ENCODE measurements at places on chromosomes 1 and 21.
A peak's percentile ranks its signal among the peaks of the same experiment; 100 is the strongest.

GRCh38 chr1:18942340-18942739 is 14.1 kb downstream of the IFFO2 start:
- DNase-seq = no peak

GRCh38 chr21:46183910-46184624 is at the start of gene SPATC1L:
Gene SPATC1L (minus strand): TSS chr21:46184459. CDS start chr21:46182816, 1,643 bp downstream.
- DNase-seq = no peak

GRCh38 chr1:36123356-36123755 is 1.7 kb downstream of the COL8A2 start:
- DNase-seq = no peak

GRCh38 chr1:178543290-178543607 is 30.3 kb downstream of the TEX35 start:
- DNase-seq = no peak

DNA sequence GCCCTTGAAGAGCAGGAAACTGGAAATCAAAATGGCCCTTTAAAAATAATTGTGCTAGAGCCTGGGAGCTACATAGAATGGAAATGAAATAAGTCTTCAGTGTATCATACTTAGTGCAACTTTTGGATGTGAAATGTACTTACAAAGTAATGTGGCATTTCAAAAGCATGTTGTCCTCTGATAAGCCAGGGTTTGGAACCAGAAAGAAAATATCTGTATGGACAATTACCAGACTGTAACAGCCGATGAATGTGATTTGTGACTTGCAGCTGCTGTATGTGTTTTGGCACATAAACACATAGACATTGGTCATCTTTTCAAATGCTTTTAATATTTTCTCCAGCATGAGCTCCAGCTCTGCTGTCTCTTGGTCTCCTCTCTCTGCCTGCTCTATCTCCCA is 546.4 kb downstream of the OMA1 start:
- no peak for DNase-seq

- no peak for DNase-seq
Measured at GRCh38 chr1:158932171-158932570, 819 bp downstream of the PYHIN1 start.

- peak; percentile 77 for DNase-seq
Measured at GRCh38 chr1:179369751-179370341, 4.1 kb downstream of the AXDND1 start.

DNA sequence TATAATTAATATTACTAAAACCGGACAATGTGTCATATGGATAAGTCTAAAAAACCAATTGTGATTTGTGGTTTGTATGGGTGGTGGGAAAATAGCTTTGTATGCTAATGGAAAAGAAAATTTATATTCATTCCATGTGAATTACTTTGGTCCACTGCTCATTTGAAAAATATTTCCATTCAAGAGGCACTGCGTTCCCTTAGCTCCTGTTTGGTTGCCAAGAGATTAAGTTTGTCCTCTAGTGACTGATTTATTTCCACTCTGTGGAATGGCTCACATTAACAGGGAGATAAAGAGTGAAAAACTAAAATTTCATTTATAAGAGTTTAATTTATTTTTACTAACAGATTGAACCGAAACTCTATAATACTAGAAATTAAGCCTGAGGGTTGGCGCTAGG is 744.1 kb upstream of the CHRM3 start:
- no peak for DNase-seq

- DNase-seq = no peak
Measured at GRCh38 chr1:66335859-66336640, 197.9 kb upstream of the SGIP1 start.

DNA sequence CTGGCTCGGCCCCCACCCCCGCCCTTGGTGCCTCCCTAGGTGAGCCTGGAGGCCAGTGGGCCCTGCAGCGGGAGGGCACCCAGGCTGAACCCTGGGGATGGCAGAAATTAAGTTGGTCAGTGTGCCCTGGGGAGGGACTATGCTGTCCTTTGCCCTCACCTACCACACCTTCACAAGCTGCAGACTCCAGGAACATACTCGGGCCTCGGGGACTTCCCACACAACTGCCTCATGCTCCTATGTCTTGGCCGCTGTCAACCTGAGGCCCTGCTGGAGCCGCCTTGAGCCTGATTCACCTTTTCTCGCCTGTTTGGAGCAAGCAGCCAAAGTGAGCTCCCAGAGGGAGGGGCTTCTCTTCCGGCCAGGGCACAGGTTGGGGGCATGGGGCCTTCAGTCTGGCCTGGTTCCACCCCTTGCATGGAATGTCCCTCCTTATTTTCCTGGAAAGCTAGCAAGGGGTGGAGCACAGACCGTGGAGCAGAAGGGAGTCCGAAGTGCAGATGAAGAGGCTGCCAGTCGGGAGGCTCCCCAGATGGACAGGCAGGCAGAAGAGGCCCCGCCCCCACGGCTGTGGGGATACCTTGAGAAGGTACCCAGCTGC is 24.7 kb downstream of the KNCN start:
- no peak for DNase-seq

- DNase-seq = no peak
Measured at GRCh38 chr1:208515129-208515528, 270.9 kb upstream of the PLXNA2 start.

GRCh38 chr1:175628548-175629317 is 114.7 kb downstream of the TNR start:
- DNase-seq = no peak

GRCh38 chr1:46362158-46362557 is 21.6 kb downstream of the NSUN4 start:
- DNase-seq = no peak

DNA sequence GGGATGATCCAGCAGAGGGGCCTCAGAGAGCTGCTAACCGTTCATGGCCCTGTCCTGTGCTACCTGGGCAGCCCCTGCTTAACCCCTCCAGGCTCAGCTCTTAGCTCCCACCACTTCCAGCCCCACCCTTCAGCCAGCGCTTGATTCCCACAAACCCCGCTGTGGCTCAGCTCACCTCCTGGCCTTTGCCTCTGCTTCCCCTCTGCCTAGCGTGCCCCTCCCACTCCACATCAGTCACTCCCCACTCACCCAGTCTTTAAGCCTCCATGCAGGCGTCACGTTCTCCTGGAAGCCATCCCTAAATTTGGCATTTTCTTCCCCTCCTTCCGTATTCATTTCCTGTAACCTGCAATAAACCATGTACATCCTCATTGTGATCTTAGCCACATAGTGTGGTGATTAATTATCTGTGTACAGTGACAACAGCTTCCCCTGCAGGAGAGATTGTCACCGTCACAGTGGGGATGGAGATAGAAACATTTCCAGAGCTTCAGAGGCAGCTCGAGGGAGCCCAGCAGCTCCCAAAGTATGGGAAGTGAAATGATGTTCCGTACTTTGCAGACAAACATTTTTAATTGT is 65.5 kb downstream of the EPHB2 start:
- no peak for DNase-seq

DNA sequence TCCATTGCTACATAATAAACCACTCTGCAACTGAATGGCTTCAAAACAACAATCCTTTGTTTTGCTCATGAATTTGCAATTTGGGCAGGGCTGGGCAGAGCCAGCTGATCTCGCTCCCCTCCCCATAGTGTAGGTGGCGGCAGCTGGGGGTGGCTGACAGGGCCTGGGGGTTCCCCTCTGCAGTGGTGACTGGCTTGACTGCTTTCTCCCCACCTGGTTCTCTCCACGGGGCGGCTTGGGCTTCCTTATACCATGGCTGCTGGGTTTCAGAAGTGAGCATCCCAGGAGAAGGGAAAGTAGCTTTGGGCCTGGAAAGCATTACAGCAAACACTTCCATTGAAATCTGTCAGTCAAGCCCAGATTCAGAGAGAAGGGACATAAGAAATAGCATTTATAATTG is 129.7 kb upstream of the ZBTB40 start:
- no peak for DNase-seq

DNA sequence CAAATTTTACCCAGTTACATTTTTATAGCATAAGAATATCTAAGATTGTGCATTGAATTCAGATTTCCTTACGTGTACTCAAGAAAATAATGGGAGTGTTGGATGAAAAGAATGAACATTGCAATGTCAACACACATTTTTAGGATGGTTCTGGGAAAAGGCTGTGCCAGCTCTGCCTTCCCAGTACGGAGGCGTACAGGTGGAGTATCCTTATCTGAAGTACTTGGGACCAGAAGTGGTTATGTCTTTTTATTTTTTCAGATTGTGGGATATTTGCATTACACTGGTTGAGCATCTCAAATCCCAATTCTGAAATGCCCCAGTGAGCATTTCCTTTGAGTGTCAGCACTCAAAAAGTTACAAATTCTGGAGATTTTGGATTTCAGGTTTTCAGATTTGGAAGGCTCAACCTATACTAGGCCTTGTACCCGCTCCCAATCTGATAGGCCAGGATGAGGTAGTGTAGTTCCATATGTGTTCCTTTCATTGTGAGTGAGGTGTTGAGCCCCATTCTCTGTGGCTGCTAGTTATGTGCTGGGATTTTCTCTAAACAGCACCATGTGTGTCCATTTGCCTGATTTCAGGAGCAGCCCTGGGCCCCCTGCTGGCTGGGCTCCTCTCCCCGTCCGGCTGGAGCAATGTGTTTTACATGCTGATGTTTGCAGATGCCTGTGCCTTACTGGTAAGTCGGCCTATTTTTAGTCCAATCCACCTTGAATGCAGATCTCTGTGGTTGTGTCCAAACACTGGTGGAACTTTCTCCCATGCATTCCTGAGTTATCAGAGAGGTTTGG is 60.8 kb downstream of the SLC37A1 start:
- DNase-seq = no peak

GRCh38 chr1:233951804-233952203 is 47.3 kb downstream of the SLC35F3 start:
- no peak for DNase-seq

Data from NCI-H774 (cell line).